Stimulated activated CD4-positive, alpha-beta T cell treated with anti-CD3 and anti-CD28 coated beads, Interleukin-1b, Interleukin-23, amount 100 ng/mL, for 4 hours (primary cell): ENCODE measurements at places on chromosomes 7 and 10.

DNA sequence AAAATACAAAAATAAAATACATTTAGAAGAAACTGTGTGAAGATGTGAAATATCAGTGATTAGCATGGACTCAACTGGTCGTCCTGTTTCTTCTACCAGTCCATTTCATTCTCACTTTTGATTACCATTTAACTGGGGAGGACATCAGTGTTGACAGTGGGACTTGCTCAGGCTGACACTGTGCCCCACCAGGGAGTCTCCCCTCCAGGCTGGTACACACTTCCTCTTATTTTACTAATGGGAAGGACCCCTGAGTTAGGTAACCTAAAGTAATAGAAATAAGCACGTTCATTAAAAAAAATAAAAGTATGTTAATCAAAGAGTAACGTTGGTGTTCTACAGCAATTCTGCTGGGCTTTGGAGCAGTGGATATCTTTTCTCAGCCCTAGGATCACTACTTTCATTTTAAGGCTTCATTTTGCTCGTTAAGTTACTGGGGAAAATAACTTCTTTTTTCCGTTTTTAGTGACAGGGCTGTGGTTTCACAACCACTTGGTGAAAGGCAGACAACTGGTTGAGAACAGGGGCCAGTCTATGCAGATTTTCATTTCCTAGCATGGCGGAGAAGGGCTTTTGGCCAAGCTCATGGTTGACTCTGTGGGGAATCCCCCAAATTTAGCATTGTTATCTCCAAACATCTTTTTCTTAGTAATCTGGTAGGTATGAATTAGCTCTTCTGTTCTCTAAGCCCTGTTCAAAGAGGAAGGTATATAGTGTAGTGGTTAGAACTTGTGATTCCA is 2.1 kb downstream of the SNX10 start:
- peak; percentile 13 for DNase-seq

DNA sequence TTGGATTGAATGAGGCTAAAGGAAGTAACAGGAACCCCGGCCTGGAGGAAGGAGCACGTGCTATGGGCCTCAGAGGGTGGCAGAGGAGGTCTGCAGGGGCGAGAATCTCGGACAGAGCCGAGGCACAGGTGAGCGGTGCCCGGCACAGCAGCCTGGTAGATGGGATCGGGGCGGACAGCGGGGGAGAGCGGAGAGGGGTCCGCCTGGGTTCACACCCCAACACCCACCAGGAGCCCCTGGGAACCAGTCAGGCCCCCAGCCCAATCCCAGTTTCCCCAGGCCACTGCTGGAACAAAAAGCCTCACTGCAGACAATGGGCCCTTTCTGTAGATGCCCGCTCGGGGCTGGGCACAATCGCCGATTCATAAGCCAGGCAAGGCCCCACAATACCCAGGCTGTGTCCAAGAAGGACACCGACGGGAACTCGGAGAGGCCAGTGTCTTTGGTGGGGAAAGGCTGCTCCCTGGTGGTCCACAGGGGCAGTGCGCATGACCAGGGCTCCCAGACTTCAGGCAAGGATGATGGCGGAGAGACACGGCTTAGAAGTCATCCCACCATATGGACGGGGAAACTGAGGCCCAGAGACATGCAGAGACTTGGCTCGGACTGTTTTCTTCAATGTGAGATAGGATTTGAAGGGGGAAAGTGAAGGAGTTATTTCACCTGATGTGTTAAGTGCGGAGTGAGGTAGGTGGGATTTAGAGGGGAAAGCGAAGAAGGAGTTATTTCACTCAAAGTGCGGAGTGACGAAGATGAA is 106.9 kb upstream of the GPR26 start:
- DNase-seq, result peak; percentile 68

DNA sequence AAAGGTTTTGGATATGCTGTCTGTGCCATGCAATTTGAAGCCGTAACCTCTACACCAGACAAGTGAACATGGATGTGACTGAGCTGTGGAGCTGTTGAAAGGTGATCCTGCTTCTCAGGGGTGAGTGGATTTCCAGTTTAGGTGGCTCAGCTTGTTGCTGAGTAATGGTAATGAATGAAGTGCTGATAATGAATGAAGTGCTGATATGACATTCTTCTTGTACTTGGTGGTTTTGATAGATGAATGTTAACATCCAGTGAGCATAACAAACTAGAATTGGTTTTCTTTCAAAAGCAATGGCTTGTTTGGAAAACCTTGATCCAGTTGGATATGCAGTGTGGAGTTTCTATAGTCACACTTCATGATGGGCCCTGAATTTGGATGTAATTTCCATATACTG is 89.7 kb upstream of the FZD8 start:
- no peak for DNase-seq

DNA sequence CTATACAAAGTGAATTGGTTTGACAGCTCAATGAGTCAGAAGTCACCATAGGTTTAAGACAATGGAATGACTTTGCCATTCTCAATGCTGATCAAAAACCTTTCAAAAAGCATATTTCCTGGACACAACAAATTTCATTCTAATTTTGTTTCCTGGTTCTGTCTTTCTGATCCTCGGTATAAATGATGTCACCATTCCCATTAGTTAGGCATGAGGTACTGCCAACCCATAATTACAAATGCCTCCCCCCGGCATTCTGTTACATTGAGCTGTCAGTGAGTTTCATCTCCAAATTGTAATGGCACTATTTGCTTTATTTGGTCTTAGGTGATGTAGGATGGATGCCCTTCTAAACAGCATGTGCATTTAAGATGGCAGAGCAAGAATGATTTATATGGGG is 81.7 kb upstream of the NFE2L3 start:
- DNase-seq, result no peak

DNA sequence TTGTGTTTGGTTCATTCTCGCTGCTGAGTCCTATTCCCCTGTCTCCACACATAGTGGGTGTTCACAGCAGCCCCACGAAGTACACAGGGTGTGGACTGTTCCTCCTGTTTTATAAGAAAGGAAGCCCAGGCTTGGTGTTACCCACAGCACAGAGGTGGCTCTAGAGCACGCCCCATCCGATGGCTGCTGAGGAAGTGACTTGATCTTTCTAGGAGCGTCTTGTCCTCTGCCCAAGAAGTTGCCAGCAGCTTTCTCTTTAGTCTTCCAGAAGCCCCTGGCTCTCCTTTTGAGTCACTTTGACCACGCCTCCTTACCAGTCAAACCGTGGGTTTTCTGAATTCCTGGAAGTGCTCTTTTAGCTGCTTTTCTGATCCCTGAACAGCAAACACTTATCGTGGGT is 94.0 kb downstream of the GRK5 start:
- peak; percentile 33 for DNase-seq

DNA sequence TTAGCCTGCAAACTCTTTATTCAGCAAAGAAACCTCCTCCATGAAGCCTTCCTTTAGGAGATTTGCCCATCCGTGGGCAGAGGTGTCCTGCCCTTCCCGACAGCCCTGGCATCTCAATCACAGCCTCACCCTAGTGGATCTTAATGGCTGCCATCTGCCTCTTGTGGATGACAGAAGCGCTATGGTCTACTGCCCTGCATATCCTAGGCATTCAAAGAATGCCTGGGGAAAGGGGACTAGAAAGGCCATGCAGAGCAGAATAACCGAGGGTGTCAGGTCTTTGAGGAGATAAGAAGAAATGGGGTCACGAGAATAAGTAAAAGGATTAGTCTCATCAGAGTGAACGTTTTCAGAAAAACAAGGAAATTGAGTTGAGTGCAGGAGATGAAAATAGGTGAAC is 57.7 kb upstream of the SPOCK2 start:
- no peak for DNase-seq

GRCh38 chr10:130631142-130632096 is 495.2 kb downstream of the GLRX3 start:
- no peak for DNase-seq

DNA sequence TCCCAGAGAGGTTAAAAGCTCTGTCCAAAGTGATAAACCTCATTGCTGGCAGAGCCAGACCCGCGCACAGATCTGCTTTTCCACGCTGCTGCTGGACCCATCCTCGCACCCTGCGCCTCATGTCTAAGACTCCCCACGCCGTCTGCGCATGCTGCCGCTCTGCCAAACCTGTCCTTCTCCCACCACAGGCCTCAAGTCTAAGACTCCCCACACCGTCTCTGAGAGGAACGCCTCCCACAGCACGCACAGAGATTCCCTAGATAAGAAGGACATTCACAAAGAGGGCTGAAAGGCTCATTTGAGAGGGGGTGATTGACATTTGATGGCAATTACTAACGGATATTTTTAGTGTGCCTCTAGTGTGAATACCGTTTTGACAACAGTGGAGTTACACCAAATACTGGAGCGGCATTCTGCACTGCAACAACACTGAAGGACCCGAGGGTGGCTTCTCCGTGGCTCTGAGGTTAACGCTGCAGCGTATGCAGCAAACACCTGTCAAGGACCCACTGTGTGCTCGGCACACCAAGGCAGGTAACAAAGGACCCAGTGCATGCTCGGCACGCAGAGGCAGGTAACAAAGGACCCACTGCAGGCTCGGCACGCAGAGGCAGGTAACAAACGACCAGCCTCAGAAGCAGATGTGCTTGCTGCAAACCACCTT is 231.4 kb downstream of the DNAJB6 start:
- no peak for DNase-seq

DNA sequence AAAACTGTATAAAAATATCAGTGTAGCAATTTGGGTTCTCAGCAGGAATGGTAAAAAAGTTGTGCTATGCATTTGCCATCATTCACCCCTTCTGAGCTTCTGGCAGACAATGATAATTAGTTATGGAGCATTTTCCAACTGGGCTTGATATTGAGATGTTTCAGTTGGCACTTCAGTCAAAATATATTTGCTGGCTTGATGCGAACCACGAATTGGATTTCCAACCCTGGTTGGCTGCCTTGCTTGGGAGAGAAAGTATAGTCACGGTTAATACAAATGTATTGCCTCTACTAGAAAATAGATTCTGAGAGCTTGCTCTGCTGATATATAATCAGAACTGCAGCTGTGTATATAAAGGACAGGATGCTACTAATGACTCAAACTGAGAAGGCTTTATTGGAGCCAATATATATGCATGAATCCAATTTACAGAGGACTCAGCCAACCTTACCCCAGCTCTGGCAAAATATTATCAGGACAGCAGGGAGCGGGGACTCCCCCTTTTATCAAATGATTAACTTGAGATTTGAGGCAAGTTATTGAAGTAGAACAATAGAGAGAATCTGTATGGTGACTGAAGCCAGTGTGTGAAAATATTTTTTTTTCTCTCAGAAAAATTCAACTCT is 219.8 kb upstream of the SMIM30 start:
- DNase-seq, result no peak

DNA sequence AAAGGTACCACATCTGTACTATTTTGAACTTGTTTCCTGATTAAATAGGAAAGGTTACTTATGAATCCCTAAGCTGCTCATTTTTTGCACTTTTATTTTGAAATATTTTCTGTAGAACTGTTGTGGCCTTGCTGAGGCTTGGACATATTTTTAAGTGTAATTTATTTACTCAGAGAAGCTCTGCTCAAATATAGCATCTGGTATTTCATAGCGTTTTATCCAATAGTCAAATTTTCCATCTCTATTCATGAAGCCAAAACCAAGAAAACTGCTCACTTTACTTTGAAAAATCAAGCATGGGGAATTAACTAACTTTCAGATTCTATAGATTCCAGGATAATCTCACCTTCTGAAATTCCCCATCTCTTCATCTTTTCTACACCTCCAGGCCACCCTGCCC is 6.6 kb upstream of the FAM3C start:
- DNase-seq, result no peak

DNA sequence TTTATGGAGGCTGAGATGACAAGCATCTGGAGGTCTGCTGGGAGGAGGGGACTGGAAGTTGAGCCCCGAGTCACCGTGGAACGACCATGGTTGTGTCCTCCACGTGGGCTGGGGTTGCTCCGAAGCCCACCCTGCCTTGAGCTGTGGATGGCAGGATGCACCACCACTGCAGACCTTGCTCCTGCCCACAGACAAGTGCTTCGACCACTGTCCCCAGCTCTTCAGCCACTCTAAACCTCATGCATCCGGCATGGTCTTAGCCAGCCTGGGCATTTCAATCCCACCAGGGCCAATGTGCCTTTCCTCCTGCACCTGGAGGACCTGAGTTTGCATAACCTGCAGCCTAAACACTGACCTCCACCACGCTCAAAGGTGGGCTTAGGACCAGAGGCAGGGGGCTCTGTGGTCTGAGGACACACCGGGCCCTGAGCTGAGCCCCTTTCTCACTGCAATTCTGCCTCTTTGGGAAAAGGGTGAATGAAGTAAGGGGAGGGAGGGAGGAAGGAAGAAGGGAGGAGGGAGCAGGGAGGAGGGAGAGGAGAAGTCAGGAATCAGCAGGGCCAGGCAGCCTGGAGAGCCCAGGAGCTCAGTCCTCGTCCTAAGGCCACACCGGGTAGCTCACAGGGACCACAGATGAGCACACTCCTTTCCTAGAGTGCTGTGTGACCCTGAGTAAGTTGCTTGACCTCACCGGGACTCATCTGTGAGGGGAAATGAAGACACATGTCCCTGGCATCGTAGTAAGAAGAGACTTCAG is 44.8 kb upstream of the DNAAF5 start:
- no peak for DNase-seq

GRCh38 chr7:33050535-33051318 is 11.8 kb downstream of the NT5C3A start:
- no peak for DNase-seq

GRCh38 chr10:34407324-34407805 is 407.7 kb downstream of the PARD3 start:
- DNase-seq, result no peak

GRCh38 chr7:45884136-45884535 is 4.2 kb upstream of the IGFBP1 start:
- DNase-seq, result no peak

GRCh38 chr7:75639071-75639885 is 99.5 kb downstream of the HIP1 start:
- peak; percentile 29 for DNase-seq

GRCh38 chr10:71887743-71888142 is 36.7 kb upstream of the PSAP start:
- DNase-seq, result no peak

GRCh38 chr7:88226886-88227516 is 7.2 kb upstream of the SRI start:
- no peak for DNase-seq

DNA sequence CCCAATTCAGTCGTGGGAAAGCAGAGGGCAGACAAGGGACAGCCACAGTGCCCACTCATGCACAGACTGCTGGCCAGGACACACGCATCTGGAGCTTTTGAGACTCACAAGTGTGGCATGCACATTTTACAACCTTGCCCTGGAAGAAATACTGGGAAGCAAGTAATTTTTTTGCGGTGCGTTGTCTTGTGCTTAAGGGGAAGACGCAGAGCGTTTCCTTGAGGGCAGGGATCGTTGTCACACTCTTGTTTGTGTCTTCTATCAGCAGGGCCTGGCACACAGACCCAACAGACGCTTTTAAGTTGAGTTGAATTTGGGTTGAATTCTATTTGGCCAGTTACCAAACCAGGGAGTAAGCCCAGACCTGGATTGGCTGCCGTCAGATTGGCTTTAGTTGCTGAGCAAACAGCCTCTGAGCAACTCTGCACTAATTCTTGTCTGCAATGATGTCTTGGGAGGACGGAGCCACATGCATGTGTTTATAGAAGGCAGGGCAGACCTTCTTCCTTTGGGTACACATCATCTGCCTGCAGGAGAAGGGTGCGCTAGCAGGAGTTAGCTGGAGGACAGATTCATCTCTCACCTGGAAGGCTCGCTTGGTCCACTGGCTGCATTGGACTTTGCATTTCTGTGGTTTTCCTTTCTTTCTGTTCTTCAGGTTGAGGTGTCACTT is 38.4 kb downstream of the IL2RA start:
- no peak for DNase-seq
